ENCODE measurements at places on chromosomes 12 and 14. TPM values are rescaled to one million over a fixed set of nuclear protein-coding genes. Genes with fewer than 3 reads are reported as not detected.

ZFHX2 gene
- 1.2 TPM for total RNA-seq

TRPV4 gene
- total RNA-seq, result 0.50 TPM

DNA sequence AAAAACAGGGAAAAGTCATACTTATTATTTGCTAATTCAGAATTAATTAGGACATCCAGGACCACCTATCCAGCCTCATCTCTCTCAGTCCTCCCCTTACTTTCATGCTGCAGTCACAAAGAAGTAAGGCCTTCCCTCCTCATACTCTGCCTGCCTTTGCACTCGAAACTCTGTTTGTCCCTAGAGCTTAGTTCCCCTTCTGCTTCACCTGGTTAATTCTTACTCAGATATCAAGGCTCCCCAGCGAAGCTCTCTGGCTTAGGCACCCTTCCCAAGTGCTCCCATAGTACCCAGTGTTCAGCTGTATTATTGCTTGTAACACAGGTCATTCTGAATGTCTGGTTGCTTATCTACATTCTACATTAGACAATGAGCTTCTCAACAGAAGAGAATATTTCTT, 81.3 kb downstream of the ERGIC2 start:
- DNase-seq, result no peak

SRP54 gene
- total RNA-seq, result 66.1 TPM

- no peak for DNase-seq
Measured at GRCh38 chr12:26422839-26423398, 227.5 kb downstream of the SSPN start.

PTPRQ gene
- total RNA-seq, result not detected

DTX1 gene
- not detected for total RNA-seq

SLC39A5 gene
- 0.71 TPM for total RNA-seq

- DNase-seq, result no peak
Measured at GRCh38 chr12:98686603-98687002, 41.5 kb downstream of the APAF1 start.

DNA sequence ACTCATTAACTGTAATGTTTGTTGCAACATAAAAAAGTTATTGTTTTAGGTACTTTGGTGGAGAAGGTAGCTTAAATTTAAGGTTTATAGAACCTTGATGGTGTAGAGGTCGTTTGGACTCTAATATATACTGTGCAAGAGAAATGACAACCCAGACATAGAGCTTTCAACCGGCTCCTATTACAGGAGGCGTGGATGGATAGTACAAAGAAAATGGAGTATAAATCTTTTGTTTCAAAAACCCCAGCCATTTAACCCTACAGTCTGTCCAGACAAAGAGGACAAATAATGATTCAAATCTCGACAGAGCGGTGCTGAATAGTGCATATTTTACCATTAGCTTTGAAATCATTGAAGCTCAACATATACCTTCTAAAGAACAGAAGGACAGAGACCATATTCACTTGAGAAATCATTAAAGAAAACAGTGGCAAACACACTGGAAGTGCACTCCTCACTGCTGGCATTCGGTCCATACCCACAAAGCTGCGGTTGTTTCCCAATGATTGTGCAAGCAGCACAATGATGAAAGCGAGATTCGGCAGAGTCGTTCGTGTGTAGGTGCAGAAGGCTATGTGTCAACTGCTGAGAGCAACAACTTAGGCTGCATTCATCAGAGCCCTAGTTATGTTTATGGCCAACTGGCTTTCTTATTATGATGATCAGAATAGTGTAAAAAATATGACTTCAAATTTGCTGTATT, 688.6 kb downstream of the NOVA1 start:
- DNase-seq, result peak; percentile 27

DNA sequence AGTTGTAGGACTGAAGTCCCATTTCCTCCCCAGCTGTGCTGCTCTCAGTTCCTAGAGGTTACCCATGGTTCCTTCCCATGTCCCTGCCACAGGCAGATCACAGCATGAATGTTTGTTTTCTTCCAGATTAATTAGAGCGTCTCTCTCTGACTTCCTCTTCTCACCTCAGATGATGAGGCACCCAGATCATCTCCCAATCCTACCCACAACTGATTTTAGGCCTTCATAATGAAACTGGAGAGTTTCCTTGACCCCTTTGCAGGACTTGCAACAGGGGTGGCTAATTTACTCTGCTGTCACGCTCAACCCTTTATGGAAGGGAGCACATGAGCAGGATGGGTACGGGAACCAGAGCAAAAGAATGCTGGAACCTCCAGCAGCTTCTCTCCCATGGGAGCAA, 32.1 kb upstream of the TXNRD1 start:
- no peak for DNase-seq

- no peak for DNase-seq
Measured at GRCh38 chr14:92439537-92440344, 73.8 kb upstream of the RIN3 start.
